ENCODE measurements at places on chromosomes 5 and 9. TPM values are rescaled to one million over a fixed set of nuclear protein-coding genes. Genes with fewer than 3 reads are reported as not detected.
A peak's percentile ranks its signal among the peaks of the same experiment; 100 is the strongest.

- no peak for DNase-seq
Measured at GRCh38 chr9:27304521-27304920, 7.6 kb upstream of the EQTN start.

DNA sequence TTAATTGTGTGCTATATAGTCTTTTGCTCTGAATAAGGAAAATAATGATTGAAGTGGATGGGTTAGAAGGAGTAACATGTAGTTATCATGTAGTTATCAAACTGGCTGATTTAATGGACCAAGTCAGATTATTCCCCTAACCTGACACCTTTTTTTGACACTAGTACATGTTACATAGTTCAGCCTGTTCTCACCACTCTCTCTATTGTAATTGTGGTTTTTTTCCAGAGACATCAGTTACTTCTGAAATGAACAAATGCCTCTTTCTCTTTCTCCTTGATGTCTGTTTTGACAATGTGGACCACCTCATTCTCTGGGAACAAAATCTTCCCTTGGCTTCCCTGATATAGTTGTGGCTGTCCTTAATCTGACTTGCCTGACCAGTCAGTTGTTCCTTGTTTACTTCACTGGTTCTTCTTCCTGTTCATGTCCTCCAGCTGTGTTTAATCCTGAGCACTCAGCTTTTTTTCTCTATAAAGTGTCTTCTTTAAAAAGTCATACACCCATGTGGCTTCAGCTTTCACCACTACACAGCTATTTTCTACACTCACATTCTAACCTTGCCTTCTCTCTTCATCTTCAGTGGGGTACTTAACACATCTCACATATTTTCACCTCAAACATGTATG, 243.4 kb downstream of the ARRDC3 start:
- no peak for DNase-seq

DNA sequence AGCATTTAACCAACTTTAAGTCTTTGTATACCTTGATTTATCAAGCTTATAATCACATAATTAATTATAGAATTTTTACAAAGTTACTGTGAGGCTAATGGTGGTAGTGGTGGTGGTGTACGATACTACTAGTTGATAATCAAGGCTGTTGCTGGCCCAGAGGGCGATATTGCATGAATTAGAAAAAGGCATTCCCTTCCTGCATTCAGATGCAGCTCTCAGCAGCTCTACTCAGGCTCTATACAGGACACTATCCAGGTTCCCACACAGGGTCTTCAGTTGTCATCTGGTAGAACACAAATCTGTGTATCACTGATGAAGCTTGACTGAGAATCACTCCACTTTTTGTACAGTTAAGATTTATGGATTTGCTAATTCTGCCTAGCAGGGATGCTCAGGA, 562.8 kb upstream of the C9orf72 start:
- no peak for DNase-seq

DNA sequence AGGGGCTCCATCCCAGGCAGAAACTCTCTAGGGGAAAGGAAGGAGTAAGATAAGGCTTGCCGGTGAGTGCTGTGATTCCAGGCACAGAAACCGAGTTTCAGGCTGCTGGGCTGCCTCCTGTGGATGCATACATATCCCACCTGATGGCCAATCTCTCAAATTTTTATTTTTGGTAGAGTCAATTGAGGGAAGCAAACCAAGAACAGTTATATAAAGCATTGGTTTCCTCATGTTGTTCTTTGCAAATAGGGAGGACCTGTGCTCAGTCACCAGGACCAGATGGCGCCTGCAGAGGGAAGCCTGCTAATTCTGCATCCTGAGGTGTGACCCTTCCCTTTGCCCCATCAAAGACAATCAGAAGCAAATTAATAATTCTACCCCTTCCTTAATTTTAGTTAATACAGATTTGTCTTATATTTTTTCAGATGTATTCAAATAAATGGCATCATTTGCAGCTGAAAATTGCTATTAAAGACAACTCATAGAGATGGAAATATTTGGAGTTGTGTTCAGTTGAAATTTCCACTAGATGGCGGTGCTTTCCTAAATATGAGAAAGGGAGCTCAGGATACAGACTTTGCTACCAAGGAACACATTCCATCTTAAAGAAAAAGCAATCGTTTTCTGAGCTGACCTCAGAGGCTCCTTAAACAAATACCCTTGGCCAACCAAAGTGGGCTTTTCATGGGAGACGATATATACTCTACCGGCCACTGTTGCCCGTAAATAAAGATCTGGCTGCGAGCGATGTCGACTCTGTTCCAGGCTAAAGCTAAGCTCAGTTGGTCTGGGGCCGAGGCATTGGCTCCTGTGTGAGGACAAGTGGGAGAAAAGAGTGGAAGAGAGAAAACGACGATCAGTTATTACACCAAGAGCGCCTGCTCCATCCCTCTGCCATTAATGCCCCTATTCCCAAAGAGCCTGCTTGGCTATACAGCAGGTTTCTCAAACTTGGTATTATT, 225.7 kb upstream of the KLF9 start:
- no peak for DNase-seq

- peak; percentile 23 for DNase-seq
Measured at GRCh38 chr9:95003689-95004410, 277.4 kb downstream of the AOPEP start.

- DNase-seq, result no peak
Measured at GRCh38 chr9:13971966-13972655, 341.8 kb downstream of the NFIB start.

- peak; percentile 1 for DNase-seq
Measured at GRCh38 chr9:122265149-122265915, 650 bp downstream of the MRRF start.

GRM6 gene
- total RNA-seq, result not detected

CEL gene
- 1.3 TPM for total RNA-seq

CAVIN4 gene
- total RNA-seq, result under 0.01 TPM
